NCI-H1417 (cell line): ENCODE measurements at places on chromosomes 12 and 14.

DNA sequence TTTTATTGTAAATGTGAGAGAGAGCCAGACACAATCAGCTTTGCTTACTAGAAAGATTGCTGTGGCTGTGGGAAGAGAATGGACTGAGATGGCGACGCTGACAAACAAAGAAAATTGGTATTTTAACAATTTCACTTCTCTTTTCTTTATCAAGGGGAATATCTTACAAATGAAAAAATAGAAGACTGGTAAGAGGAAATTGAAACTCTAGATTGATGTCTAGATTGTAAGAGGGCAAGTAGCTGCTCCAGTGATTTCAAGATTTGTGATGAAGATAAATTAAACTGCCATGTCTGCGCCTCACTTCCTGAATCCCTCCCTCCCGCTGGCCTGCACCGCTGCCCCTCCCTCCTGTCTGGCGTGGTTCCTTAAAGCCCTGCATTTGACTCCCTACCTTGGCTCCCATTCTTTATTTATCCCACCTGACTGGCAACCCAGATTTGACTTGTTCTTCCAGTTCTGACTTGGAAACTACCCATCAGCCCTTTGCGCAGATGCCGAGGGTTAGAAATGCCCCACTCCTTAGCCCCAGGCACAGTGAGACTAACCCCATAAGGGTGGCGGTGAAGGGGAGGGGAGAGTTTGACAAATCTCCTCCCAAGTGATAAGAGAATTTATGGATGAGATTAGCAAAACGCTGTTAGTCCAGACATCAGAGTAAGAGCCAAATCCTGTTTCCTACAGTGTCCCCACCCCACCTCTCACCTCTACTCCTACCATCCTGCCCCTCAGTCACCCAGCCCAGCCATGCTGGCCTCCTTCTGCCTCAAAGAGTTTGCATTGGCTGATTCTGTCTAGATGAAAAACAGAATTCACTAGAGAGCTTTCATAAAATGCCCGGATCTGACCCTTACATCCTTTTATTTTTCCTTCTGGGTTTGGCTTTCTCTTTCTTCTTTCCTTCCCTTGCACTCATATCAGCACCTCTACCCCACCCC lies 125.3 kb upstream of the ATF7IP start:
- DNase-seq = no peak

DNA sequence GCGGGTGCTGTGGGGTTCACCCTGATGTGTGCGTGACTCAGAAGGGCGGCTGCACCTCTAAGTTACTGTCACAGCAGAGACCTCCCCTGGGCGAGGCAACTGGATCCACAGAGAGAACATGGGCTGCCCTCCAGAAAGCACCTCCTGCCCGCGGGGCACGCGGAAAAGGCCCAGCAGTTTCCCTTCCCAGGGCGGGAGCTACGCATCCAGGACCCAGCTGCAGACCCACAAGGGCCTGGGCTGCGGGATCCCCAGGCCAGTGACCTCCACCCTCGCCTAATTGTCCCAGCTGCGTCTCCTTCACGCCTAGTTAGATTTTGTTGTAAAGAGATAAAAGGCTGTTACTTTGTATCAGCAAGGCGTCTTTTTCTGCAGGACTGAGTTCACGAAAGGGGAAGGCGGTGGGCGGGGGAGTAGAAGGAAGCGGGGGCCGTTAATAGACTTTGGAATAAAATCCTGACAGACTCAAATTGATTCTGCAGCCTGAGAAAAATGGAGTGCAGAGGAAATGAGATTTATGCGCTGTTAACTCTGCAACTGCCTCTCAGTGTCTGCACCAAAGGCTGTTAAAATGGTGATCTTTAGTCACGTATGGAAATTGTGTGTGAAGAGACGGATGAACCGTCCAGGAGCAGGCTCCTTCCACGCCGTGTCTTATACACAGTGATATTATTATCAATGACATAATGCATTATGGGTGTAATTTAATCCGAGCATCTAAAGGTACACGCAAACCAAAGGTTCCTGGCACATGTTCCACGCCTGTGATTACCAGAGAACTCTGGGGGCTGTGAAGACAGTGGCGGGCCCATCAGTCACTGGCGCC lies 65.9 kb upstream of the FBRSL1 start:
- no peak for DNase-seq

DNA sequence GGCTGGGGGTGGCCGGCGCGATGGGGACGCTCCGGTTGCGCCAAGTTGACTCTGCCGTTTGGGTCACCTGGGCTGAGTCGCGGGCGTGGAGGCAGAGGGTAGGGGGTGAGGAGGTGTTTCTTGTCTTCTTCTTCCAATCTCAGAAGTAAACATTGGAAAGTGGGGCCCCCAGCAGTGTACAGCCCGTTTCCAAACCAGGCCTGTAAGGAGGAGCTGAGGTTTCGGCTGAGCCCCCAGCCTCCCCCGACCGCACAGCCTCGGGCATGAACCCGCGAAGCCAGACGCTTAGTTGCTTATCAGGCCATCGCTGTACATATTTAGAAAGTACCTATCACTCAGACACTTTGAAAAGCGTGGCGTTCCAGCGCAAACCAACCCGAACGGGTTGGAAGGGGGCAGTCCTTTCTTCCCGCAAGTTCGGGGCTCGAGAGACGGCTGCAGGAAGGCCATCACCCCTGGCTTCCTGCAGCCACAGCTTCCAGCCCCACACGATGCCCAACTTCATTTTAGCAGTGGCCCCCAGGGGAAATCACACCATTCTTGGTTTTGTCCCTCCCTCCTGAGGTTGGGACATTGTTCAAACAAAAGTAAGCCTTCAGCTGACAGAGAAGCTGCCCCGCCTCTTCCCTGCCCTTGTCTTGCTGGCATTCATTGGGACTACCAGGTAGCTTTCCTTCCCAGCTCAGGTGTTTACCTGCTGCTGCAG lies 164.1 kb downstream of the ZFP36L1 start:
- DNase-seq = no peak

GRCh38 chr12:112574896-112575558 lies 156.3 kb downstream of the PTPN11 start:
- DNase-seq = no peak
